ENCODE measurements at places on chromosomes 4 and X. TPM values are rescaled to one million over a fixed set of nuclear protein-coding genes. Genes with fewer than 3 reads are reported as not detected.

GRCh38 chr4:145760176-145760575, 80.2 kb downstream of the C4orf51 start:
- DNase-seq = no peak

The PDGFRA gene
- 1.5 TPM for total RNA-seq

DNA sequence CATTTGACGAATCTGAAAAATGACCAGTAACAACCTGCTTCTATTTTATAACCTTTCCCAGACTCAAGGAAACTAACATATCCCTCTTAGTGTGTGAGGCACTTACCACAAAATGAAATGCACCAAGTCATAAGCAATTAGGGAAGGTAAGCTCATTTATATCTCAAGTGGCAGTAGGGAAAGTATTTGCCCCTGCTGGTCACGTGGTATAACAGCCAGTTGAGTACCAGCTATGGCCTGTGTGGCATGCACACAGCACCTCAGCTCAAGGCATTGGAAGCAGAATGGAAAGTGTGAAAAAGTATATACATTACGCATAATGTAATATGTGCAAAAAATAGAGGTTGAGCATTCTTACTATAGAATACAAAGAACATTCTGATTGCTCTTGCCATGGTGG, 178.3 kb upstream of the GYPA start:
- no peak for DNase-seq

DNA sequence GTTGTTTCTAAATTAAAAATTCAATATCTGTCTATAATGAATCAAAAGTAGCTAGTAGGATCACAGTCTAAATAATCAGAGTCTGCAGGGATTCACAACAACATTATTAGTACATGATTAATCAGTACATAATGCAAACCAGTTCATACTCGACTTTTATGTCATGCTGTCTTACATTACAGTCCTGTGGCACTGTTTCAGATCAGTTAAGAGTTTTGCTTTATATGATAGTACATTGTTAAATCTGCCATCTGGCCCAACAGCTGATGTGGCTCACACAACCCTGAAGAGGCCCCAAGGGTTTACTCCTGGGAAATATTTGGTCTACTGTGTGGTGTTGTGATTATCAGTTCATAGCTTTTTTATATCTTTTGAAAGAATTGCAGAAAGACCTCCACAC, 247.1 kb upstream of the ETNPPL start:
- DNase-seq = no peak

GRCh38 chr4:47933840-47934239, 19.5 kb upstream of the NFXL1 start:
- DNase-seq = peak; percentile 68

The QRFPR gene
- total RNA-seq = not detected

The SORBS2 gene
- total RNA-seq = 200 TPM

DNA sequence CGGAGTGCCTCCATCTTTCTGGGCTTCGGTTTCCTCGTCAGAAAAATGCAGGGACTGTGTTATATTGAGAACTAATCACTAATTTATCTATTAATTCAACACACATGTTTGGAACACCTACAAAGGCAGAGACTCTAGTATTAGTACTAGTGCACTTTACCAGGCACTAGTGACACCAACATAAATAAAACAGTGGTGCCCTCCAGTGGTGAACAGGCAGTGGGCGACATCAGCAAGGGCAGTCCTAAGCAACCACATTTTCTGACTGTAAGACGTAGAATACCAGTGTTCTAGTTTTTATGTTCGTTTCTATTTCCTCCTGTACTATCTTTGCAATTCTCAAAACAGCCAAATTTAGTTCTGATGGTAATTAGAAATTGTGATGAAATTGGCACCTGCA, 69.1 kb upstream of the UCP1 start:
- peak; percentile 56 for DNase-seq

- no peak for DNase-seq
Observed at GRCh38 chrX:49167740-49168108, 4.0 kb upstream of the PLP2 start.

The NSG1 gene
- total RNA-seq = not detected

GRCh38 chrX:153772316-153773217, 8.3 kb upstream of the SRPK3 start:
- DNase-seq = no peak

The PCDH19 gene
- total RNA-seq = 0.68 TPM

- no peak for DNase-seq
Observed at GRCh38 chr4:159175989-159176375, 73.1 kb downstream of the RAPGEF2 start.

Data from dermis blood vessel endothelial cell (primary cell).